ENCODE measurements at places on chromosomes 16 and 17.

DNA sequence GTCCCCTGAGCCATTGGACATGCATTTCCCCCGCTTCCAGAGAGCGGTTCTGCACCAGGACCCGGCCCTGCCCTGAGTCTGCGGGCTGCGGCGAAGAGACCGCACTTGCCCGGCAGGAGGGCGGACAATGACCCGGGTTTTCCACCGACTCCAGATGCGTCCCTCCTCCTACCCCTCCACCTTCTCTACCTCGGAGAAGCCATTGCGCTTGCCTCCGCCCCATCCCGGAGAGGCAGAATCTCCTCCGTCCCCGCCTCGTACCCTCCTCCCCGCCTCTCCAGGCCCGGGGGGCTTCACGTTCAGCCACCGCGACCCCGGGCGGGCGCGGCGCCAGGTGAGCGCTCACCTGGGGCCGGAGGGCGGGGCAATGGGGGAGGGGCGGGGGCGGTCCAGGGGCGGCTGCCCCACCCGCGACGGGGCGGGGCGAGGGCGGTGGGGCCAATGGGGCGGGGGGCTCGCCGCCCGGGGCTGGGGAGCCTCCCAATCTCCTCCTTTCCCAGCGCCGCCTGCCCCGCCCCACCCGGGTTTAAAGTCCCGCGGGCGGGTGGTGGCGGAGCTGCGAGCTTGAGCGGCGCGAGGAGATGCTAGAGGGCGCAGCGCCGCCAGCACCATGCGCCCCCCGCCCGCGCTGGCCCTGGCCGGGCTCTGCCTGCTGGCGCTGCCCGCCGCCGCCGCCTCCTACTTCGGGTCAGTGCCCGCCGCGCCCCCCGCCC is at the start of gene WNT9B:
TSS of gene WNT9B (plus strand) at position 555 of the 713 bp plus-strand sequence. CDS start at position 611, 56 bp downstream.
- DNase-seq: no peak

DNA sequence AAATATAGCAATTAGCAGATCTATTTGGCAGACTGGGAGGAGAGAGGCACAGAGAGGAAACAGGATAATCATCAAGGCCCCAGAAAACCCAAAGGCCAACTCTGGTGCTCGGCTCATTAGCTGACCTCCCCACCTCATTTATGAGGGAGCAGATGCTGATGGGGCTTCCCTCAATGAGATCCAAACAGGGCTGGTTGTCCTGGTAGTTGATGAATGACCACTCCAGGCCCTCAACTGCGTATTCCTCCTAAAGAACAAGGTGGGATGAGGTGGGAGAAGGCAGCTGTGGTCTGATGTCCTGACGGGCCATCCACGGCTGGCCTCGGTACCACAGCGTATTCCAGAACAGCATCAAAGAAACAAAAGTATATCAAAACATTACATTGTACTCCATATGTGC is 20.8 kb downstream of the ZNHIT3 start:
- no peak for DNase-seq

DNA sequence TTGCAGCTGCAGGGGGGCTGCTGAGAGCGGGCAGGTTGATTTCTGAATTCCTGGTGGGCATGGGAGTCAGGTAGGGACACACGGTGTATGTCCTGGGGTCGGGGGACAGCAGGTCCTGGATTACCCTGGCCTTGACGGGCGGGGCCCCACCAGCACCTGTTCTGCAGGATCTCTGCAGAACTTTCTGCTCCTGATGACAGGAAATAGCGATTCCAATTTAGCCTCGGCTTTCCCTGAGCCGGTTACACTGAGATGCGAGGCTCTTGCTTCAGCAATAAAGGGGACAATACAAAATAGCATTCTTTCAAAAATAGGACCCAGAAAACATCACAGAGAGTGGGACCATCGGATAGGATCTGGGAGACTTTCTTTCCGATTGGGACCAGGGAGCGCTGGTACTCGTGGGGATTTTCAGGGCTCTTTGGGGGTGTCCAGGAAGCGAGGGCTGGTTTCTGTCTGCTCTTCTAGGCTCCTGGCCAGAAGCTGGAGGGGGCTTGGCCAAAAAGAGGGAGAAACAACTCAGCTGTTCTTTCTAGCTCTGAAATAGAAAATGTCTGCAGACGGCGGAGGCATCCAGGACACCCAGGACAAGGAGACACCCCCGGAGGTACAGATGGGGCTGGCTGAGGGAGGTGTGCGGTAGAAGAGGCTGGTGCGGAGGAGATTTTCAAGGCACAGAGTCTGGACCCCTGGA is 642 bp downstream of the ZNF205 start:
- DNase-seq: no peak

DNA sequence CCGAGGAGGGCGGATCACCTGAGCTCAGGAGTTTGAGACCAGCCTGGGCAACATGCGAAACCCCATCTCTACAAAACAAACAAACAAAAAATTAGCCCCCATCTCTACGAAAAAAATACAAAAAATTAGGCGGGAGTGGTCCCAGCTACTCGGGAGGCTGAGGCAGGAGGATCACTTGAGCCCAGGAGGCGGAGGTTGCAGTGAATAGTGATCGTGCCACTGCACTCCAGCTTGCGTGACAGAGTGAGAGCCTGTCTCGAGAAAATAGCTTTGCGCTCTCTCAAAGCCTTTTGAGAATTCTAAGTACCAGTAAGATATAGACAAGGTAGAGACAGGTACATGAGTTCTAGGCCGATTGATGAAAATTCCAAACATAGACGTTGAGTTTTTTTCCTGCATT is 2.0 kb downstream of the SOCS7 start:
- DNase-seq: no peak

DNA sequence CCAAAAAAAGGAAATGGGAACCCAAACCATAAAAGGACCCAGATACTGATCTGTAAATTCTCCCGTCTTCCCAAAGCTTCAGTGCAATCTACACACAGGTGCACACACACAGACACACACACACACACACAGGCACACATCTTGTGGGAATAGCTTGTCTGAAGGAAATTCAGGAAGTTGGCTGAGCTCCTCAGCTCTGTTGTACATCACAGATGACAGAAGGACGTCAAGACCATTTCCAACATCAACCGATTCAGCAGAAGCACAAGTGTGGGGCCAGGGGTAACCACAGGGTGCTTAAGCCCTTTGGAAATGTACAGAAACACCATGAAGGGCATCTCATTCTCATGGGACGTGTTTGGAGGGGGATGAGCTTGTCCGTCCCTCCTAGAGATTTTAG is 498.1 kb upstream of the PSMD7 start:
- DNase-seq: no peak

DNA sequence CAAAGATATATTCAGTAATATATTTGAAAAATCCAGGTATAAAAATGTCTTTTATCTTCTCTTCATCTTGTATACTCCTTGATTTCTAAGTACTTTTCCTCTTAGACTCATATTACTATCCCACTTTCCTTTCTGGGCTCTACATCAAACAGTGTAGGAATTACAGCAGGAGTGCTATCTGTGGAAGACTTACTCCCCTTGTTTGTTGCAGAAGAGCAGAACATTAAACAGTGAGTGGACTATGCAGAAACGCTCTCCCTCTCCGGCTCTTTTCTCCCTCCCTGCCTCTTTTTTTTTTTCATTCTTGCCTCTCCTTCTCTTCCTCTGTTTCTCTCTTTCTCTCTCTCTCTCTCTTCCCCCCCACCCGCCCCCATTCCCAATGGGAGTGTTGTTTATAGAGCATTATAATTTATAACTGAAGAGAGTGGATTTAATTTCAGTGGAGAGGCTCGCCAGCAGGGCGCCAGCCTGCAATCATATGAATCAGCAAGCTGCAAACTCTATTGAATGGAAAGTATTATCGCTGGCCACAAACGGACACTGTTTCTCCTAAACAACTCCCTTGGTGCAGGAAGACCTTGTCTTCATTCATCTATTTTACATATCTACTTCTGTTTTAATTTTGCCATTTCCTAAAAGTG is 242.3 kb upstream of the TBX2 start:
- DNase-seq: no peak

DNA sequence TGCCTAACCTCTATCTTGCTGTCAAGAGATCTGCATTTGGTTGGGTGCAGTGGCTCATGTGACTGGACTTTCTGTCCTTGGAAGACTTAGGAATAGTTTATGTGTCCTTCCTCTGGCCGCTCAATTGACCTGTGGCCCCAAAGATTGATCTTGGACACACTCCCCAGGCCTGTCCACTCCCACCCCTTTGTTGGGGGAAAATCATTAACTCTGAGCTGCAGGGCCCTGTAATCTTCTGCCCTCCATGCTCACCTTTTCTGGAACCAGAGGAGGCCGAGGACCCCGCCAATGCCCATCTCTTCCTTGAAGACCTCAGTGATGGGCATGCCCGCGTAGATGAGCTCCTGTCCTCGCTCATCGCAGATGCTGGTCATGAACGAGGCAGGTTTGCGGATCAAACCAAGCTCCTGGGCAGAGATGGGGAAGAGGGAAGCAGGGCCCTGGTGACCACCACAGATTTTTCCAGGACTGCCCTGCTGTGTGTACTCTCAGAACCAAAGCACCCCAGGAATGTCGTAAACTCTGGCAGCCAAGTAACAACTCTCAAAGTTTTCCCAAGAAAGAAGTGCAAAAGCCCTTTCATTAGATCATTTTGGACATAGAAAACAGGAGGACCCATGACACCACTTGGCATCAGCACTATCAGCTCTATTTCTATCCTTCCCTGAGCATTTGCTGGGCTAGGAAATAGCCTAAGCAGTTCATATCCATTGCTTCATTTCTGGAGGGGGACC is 8.5 kb upstream of the KLHL11 start:
- DNase-seq: no peak

GRCh38 chr17:39658346-39658745 is 6.8 kb upstream of the TCAP start:
- DNase-seq: no peak

- no peak for DNase-seq
These were observed 36.8 kb downstream of the GDPD1 start for GRCh38 chr17:59257101-59257500.

- no peak for DNase-seq
These were observed 342.9 kb downstream of the FOXL1 start for GRCh38 chr16:86921289-86921688.

DNA sequence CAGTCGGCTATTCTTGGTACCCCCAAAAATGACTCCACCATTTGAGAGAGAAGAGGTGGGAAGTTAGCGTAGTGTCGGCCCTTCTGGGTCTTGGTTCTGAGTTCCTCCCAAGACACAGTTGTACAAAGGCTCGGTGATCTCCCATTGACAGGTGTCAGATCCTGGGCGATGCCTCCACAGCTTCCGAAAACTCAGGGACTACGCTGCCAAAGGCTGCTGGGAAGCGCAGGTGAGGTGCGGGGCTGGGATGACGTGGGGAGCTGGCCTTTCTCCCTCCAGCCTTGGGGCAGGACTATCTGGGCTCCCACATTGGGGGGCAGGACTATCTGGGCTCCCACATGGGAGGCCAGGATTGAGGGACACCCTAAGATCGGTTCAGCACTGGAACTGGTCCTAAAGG is 10.4 kb downstream of the CCNF start:
- no peak for DNase-seq

DNA sequence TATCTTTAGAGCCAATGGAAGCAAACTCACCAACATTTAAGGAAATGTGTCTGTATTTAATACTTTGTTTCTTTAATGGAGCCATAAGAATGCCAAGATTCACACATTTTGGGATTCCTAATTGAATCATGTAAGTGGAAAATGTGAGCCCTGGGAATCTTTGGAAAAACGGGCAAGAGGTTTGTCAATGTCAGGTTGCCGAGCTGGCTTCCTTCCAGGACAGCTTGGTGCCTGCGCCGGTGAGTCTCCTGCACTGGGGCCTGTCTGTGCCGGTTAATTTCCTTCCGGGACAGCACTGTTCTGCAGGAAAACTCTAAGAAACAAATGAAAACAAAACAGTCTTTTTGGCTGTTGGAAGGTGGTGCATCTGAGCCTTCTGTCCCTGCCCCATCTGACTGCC is 210.6 kb downstream of the HAPSTR1 start:
- DNase-seq: no peak

DNA sequence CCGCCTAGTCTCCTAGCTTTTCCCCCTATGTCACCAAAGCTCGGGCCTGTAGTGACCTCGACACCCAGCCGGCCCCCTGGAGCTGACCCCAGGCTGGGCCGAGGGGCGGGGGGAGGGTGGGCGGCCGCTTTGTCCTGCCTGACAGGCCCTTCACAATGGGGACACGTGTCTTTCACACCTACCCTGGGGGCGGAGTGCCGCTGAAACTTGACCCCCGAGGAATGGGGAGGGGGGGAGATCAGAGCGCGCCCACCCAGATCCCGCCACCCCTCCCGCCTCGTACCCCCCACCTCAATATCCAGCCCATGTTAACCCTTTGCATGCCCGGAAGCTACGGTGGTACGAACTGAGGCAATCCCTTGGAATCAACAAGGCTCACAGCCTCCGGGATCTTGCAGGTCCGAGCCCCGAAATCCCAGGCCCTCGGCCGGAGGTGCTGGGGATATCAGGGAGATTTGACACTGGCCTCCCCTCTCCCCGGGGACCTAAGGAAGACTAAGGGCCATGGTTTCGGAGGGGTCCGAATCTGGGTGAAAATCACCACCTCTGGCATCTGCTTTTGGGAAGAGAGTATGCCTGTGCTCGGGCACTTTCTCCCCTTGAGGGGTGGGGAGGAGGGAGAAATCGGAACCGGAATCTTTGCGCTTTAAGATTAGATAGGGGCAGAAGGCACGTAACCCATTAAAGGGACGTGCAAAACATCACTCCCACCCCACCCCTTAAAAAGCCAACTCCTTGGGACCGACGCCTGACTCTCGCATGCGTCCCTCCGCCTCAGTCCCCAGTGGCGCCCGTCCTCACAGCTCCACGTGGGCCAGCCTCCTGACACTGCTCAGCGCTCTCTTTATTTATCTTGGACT is 2.6 kb downstream of the NOG start:
- no peak for DNase-seq

GRCh38 chr16:85068746-85069145 is 41.2 kb downstream of the KIAA0513 start:
- no peak for DNase-seq

DNA sequence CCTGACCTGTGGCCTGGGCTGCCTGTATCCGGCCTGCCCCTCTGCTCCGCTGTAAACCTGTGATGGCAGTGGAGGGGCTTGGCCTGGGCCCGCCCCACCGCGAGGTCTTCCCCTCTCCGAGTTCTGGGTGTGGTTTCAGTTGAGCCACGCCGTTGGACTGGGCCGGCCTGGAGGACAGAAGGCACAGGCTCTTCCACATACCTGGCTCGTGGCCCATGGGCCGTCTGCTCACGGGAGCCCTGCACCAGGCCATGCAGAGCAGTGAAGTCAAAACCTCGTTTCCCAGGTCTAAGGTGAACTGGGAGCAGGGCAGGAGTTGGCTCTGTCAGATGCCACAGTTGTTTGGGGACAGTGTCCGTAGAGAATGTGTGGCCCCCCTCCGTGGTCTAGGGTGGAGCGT is 5.6 kb upstream of the RNPS1 start:
- no peak for DNase-seq

DNA sequence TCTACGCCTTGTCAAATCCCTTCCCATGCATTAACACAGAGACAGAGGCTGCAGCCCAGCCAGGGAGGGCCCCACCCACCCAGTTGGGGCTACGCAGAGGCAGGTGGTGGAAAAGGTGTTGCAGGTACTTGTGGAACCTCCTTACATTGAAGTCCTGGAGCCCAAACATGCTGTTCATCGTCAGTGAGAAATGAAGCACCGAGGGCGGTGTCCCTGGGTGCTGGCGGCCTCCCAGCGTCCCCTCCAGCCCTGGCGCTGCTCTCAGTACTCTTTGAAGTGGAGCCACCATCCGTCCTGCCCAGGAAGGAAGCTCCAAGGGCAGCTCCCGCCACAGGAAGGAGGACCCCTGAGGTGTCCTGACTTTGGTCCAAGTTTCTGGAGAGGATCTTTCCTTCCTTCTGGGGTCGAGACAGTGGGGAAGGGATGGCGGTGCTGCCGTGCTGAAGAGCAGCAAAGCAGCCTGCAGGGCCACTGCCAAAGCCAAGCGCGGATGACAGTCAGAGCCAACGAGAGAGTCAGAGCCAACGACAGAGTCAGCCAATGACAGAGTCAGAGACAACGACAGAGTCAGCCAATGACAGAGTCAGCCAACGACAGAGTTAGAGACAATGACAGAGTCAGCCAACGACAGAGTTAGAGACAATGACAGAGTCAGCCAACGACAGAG is 23.4 kb downstream of the LMF1 start:
- no peak for DNase-seq

All from GM12865 (cell line).